ENCODE measurements at places on chromosomes 7 and 10. TPM values are rescaled to one million over a fixed set of nuclear protein-coding genes. Genes with fewer than 3 reads are reported as not detected.
A peak's percentile ranks its signal among the peaks of the same experiment; 100 is the strongest.

GRCh38 chr7:147756300-147756699, 834.3 kb upstream of the C7orf33 start:
- H3K36me3 ChIP-seq: no peaks in the 10 kb centered on the region
- no peaks in the 10 kb centered on the region for H3K4me1 ChIP-seq
- no peak overlapping the region for H3K27ac ChIP-seq
- DNase-seq: no peak
- H3K4me3 ChIP-seq: no peak overlapping the region

- H3K4me1 ChIP-seq: no peaks in the 10 kb centered on the region
- H3K27ac ChIP-seq: no peak overlapping the region
- H3K27me3 ChIP-seq: no peaks in the 10 kb centered on the region
- DNase-seq: peak; percentile 25
- no peak overlapping the region for H3K4me3 ChIP-seq
- no peaks in the 10 kb centered on the region for H3K36me3 ChIP-seq
Observed at GRCh38 chr10:121148921-121149320, 297.8 kb downstream of the WDR11 start.

The KCNIP2 gene
- total RNA-seq: 3.4 TPM

The PLEKHS1 gene
- total RNA-seq: 0.41 TPM

All from kidney (tissue), 22 donors.